Stimulated activated naive B cell treated with anti-CD40 and anti-IgM and Interleukin-4, amounts not matched to agents 10 μg/mL and 1 μg/mL and 100 μg/mL, for 72 hours (primary cell): ENCODE measurements at places on chromosomes 3 and 15.

- no peak for DNase-seq
Measured at GRCh38 chr3:141123677-141124410, 72.7 kb downstream of the SPSB4 start.

- no peak for DNase-seq
Measured at GRCh38 chr15:36447373-36447772, 132.1 kb upstream of the CDIN1 start.

DNA sequence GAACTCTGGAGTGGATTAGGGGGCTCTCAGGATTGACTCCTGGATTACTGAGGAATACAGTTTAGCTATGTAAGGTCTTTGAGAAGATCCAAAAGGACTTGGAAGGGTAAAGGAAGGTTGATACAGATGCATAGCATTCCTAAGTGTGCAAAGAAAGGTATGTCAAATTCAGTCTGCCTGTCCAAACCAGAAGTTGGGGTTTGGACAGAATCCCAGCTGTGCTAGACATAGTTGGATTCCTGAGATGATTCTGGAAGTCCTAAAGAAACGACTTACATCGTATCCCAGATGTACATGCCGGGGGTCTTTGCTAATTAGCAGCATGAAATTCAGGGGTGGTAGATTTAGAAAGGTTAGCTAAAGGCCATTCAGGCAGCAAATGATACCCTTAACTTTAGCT is 97.7 kb upstream of the TSPAN3 start:
- DNase-seq, result no peak

DNA sequence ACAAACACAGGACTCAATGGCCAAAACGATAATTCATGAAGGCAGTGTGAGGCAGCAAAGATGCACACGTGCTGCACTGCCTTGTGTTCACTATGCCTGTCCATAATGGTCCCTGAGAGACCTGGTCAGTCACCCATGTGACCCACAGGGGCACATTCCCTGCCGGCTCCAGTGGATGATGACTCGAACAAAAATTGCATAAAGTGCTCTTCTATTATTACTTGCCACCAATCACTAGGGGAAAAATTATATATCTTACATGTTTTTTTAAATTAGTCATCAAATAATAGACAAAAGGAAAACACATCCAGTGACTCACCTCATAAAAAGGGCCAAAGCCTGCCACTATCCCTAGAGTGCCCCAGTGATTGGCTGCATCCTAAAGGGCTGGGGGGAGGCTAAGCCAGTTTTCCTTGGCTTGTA is 47.5 kb downstream of the UBP1 start:
- no peak for DNase-seq

DNA sequence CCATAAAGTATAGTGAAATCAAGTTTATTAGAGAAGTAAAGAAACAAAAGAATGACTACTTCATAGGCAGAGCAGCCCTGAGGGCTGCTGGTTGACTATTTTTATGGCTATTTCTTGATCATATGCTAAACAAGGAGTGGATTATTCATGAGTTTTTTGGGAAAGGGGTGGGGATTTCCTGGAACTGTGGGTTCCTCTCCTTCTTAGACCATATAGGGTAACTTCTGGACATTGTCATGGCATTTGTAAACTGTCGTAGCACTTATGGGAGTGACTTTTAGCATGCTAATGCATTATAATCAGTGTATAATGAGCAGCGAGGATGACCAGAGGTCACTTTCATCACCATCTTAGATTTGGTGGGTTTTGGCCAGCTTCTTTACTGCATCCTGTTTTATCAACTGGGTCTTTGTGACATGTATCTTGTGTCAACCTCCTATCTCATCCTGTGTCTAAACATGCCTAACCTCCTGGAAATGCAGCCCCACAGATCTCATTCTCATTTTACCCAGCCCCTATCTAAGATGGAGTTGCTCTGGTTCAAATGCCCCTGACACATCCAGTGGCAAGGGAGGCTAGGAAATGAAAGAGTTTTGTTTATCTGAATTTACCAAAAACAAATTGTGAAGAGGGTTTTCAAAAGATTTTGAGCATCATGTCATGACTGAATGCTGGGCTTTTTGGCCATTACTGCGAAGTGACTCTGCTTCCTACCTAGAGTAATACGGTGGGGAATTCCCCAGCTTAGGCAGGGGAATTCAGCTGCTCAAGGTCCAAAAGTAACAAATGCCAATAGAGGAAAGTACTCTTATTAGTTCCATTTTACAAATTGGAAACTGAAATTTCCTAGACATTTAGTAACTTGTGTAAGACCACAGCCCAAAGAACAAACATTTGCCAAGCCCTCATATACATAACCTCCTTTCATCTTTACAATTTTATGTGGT is 6.2 kb upstream of the SPSB4 start:
- DNase-seq, result no peak

- no peak for DNase-seq
Measured at GRCh38 chr3:14329116-14329830, 73.1 kb upstream of the SLC6A6 start.

- no peak for DNase-seq
Measured at GRCh38 chr3:16589120-16589519, 16.1 kb downstream of the DAZL start.

- DNase-seq, result peak; percentile 45
Measured at GRCh38 chr15:25741256-25741580, 121.9 kb downstream of the ATP10A start.

- DNase-seq, result no peak
Measured at GRCh38 chr3:42174679-42175385, 83.7 kb downstream of the TRAK1 start.

GRCh38 chr15:55824857-55825613 is 82.1 kb upstream of the PRTG start:
- DNase-seq, result no peak

DNA sequence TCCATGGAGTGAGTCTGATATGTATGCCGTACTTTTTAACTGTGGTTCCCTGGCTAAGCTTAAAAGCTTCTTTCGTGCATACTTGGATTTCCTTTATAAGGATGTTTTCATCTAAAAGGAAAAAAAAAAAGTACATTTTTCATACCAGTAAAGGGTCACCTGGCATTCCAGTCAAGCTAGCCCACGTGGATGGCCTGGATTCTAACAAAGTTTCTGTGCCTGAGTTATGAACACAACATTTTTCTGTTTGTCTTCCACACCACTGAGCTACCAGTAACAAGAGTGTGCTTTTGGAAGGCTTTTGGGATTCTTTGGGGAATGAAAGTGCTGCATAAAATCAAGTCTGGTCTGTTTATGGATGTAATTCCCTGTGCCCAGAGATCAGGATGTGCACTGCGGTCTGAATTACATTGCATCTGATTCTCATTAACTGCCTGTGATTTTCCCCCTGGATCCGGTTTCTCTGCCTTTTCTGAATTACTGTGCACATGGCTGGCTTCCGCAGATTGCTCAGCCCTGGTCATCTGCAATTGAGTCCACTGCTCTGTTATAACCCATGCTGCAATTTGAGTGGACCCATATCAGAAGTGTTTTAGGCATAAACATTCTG is 38.2 kb upstream of the MAGI1 start:
- DNase-seq, result no peak

DNA sequence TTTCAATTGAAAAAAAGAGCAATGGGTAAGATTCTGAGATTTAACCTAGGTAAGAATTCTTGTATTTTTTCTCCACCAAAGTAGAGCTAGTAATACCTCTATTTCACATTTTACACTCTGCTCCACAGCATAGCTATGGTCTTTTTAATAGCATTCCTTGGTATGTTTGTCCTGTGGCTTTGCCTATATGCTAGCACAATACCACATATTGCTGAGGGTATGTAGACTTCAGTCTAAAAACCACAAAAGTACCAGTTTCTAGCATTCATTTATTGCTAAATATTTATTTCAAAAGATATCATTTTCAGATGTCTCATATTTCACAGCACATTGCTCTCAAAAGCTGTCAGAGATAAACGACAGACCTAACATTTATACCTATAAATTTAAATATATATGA is 18.2 kb upstream of the EOGT start:
- no peak for DNase-seq

GRCh38 chr3:150703299-150703755 is 393 bp downstream of the ERICH6 start:
- no peak for DNase-seq

DNA sequence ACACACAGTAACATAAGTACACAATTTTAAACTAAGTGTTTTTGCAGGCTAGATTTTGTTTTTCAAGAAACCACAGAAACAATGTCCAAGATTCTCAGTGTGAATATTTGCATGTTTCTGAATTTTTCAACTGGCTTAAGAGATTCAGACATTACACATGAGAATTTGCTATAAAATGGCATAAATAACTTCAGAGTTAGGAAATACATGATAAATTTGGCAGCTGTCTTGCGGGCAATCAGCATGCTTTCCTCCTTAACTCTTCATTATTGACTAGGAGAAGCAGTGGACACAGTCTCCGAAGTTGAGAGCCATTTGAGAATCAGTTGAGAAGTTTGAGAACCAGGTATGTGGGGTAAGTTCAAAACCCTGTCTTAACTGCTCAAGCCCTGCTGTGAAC is 625.6 kb upstream of the SGO1 start:
- no peak for DNase-seq

DNA sequence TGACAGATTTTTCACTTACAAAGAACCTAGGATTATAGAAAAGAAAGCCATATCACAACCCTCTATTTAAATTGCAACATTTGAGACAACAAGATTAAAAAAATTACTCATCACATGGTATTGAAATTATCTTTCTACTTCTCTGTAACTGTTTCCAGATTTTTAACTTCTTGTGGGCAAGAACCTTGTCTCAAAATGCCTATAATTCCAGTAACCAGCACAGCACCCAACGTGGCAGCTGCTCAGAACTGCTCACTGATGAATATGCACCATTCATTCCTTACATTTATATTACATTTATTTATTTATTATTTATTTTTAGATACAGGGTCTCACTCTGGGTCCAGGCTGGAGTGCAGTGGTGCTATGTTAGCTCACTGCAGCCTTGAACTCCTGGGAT is 216.1 kb downstream of the THRB start:
- DNase-seq, result no peak

GRCh38 chr15:99486371-99487336 is 79.1 kb upstream of the MEF2A start:
- DNase-seq, result no peak

- DNase-seq, result peak; percentile 47
Measured at GRCh38 chr15:85706779-85707518, 87.8 kb downstream of the KLHL25 start.

- DNase-seq, result no peak
Measured at GRCh38 chr3:64260431-64260830, 35.2 kb upstream of the PRICKLE2 start.

DNA sequence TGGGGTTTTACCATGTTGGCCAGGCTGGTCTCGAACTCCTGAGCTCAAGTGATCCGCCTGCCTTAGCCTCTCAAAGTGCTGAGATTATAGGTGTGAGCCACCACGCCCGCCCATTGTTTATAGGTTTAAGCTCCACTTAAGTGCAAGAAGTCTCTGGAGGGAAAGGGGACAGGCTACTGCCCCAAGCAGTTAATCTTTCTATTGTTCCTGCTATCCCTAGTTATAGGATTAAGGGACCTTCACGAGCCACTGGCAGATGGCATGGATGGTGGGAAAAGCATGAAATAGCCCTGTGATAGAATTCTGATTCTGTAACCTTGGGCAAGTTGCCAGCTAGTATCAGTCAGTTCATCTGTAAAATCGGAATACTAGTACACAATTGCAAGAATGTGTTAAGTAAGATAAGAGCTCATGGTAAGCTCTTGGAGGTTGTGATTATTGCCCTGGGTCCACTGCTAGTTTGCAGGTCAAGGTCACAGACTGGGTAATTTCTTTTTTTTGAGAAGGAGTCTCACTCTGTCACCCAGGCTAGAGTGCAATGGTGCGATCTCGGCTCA is 5.3 kb upstream of the RBPMS2 start:
- DNase-seq, result no peak

- no peak for DNase-seq
Measured at GRCh38 chr15:75237316-75237982, 20.7 kb upstream of the GOLGA6C start.

GRCh38 chr3:52054661-52055511 is 1.5 kb downstream of the DUSP7 start:
- no peak for DNase-seq

DNA sequence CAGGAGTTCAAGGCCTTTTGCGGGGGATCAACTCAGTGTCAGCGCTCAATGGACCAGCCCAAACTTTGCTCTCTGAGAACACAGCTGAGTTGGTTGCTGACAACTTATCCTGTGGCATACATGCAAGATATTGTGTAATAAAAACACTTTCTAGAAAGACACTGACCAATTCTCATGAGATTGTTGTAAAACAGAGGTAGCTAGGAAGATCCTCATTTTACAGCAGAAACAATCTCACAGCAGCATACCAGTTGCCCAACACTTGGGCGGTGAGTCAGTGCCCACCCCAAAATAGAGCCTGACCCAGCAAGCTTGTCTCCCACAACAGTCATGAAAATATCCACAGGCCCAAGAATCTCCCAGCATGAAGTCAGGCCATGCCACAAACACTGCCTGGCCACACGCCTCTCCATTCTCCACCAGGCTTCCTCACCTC is 18.2 kb downstream of the KLHL6 start:
- DNase-seq, result no peak

- DNase-seq, result no peak
Measured at GRCh38 chr15:87573534-87573933, 683.0 kb downstream of the NTRK3 start.

DNA sequence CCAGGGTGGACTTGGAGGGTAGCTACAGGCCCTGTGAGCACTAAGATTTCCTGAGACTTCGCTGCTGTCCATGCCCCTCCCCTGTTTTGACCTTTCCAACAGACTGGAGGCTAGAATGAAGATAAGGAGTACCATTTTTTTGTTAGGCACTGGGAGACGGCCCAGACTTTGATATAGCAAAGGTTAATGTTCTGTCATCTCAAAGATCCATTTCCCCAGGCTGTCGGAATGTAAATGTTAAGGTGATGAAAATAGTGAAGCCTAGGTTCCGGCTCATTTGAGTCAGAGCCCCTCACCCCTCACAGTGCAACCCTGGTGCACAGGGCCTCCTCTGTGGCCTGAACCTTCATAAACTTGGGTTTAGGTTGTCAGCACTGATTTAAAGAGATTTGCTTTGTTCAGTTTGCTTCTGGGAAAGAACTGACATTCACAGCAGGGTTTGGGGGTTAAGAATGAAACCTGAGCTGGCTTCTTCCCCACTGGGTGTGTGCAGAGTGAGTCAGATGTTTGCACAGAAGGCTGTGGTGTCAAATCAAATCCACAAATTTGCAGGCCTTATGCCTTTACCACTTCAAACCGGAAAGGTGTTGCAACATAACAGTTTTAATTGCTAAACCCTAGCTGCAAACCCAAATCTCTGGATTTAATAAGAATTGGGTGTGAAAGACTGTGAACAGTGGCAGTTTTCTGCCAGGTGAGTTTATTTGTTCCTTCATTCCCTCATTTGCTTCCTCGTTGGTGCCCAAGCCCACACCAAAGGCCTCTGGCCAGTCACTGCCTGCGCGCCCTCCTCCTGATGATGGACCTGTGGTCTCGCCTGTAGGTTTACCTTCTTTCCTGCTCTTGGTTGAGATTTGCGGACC is 20.6 kb upstream of the KCTD6 start:
- DNase-seq, result no peak

GRCh38 chr3:48014358-48014757 is 1.9 kb downstream of the MAP4 start:
- DNase-seq, result no peak

- no peak for DNase-seq
Measured at GRCh38 chr3:89762405-89762804, 655.0 kb downstream of the EPHA3 start.

- no peak for DNase-seq
Measured at GRCh38 chr3:50323614-50324199, 1.2 kb upstream of the HYAL2 start.
